ENCODE measurements at places on chromosomes 5 and 9. TPM values are rescaled to one million over a fixed set of nuclear protein-coding genes. Genes with fewer than 3 reads are reported as not detected.

- DNase-seq: no peak
Measured at GRCh38 chr9:113573959-113574352, 110.4 kb downstream of the RGS3 start.

- no peak for DNase-seq
Measured at GRCh38 chr5:178326374-178326715, 93.7 kb upstream of the PHYKPL start.

Gene PKD2L2
- total RNA-seq: not detected

DNA sequence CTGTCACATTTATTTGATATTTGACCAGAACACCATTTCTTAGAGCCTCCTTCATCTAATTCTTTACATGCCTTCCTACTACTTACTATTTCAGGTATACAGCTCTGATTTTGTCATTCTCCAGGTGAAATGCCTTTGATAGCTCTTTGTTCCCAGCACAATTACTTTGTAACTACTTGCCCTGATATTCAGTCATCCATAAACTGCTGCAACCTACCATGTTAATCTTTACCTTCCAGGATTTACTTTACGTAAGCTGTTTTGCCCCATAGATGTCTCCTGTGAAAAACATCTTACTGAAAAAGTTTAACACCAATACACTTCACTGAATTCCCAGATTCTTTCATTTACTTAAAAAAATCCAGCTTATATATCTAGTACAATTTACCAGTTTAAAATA is 443.8 kb upstream of the CYLC2 start:
- DNase-seq: no peak

Gene HMCN2
- 2.3 TPM for total RNA-seq

DNA sequence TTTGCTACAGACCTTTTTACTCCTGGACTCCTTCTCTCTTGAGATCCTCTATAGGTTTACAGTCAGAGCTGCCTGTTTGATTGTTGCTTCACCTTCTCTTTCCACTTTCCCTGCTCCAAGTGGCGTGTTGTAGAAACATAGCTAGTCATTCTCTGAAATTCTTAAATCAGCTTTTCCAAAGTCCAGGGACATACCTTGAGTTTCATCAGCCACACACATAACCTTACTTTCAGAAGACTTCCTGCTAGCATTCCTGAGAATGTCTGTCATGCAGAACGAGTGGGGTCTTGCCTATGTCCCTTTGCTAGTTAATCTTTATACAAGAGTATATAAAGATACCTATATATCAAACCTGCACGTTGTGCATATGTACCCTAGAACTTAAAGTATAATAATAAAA is 230.3 kb upstream of the ZNF462 start:
- DNase-seq: no peak

DNA sequence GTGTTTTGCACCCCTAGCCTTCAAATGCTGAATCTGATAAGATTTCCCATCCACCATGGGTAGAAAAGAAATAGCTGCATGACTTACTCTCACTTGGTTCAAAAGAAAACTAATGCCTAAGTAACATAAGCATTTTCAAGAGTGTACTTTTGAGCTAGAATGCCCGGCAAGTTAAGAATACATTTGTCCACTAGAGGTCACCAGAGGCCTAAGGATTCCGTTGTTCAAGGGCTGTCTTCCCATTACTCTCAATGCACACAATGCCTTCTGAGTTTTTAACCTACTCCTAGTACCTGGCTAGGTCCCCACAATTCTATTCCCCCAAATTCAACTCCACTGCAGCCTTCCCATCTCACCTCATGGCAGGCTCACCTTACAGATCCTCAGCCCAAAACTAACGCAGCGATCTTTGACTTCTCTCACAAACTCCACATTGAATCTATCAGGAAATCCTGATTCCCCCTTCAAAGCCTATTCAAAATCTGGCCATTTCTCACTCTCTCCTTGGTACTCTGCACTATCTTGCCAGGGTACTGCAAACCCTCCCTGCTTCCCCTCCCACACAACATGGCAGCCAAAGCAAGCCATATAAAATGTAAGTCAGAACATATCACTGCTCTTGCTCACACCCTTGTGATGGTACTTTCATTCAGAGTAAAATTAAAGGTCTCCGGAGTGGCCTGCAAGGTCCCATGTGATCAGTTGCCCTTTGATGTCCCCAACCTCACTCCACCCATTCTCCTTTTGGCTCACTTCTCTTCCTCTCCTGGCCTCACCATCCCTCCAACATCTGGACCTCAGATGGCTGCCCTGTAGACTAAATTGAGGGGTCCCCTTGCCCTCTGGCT is 13.4 kb downstream of the OXCT1 start:
- DNase-seq: no peak

Gene SYK
- 6.8 TPM for total RNA-seq

- DNase-seq: no peak
Measured at GRCh38 chr5:12177225-12177624, 273.0 kb upstream of the CTNND2 start.

GRCh38 chr9:6723881-6724420 is 33.8 kb upstream of the KDM4C start:
- DNase-seq: no peak

Gene PCDHB9
- 1.9 TPM for total RNA-seq

Gene MARCHF11
- total RNA-seq: 3.2 TPM

DNA sequence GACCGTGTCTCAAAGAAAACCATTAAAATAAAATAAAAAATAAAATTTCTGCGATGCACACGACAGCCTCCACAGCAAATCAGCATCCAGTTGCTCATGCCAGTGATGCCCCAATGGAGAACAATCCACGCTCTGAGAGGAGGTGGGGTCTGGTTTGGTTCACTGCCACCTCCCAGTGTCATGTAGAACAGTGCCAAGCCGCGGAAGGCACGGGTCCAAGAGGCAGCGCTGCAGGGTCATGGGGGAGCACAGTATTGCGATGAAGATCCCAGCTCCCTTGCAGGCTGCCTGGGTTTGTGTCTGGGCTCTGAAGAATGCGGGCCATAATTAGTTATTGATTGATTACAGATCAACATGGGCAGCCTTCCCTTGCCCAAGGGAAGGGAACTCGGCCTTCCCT is 6.1 kb upstream of the CACFD1 start:
- DNase-seq: no peak

GRCh38 chr5:54689411-54690251 is 172.1 kb downstream of the SNX18 start:
- DNase-seq: no peak

DNA sequence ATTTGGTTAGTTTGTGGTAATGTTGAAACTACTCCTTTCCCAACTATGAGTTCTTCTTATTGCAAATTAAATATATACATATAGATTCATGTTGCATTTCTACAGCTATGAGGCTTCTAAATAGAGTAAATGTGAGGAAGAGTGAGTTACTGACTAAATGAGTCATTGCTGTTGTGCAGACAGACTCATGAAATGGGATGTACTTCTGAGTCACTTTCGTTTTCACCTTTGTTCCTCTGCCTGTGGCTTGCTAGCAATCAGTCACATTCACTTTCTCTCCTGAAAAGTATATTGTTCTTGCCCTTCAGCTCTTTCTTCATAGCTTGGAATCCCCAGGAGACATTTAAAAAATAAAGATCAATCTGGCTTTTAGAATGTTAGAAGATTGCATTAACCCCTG is 295.5 kb upstream of the SMC2 start:
- DNase-seq: no peak

DNA sequence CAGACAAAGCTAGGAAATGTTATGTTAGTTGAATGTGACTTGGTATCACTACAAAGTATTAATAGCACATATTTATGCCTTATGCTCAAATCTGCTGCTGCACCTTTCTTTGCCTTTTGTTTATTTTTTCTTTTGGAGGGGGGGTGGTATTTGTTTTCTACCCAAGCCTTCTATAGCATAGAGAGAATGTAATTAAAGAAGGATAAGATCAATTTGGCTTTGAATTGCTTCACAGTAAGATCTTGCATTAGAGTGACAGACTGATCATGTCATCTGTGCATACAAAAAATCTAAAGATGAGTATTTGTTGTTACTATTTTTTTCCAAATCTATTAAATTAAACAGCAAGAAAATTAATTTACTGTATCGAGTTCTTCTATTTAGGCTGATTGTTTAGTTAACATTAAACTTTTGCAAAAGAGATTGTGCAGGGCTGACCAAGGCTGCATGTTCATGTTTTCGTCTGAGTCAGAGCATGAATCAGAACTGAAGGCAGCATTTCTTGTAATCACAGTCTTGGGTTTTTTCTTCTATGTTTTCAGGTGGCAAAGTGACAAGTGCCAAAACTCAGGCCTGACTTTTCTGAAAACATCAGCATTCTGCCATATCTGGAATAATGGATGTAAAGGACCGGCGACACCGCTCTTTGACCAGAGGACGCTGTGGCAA is 1007.1 kb upstream of the WWC1 start:
- DNase-seq: no peak

Gene INSL6
- not detected for total RNA-seq

DNA sequence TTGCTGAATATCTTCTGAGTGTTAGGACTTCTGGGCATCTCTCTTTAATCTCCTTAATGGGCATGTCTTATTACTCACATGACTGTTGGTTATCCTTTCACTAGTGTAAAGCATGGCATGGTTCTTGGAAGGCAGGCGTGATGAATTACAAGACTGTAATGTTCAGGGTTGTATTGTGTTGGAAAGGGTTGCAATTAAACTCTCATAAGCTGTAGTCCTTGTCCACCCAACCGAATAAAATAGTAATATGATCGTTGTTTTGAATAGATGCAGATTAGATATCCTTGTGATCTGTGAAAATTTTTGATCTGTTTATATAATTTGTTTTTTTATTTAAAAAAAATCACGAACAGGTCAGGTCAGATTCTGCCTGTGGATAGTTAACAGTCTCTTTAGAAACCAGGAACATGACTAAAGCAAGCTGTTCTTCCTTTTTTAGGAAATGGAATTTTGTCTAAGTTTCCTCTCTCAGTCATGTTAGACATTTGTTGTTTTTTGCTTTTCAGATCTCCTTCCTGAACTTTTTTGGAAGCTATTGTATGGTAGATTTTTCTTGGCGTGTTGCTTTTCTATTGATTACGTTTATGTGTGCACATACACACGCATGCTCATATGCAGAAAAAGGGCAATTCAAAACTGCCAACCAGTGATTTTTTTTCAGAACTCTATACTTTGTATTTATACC is 121.8 kb downstream of the ARHGEF28 start:
- no peak for DNase-seq

GRCh38 chr5:136769900-136770684 is 404.7 kb upstream of the TRPC7 start:
- DNase-seq: peak; percentile 55

DNA sequence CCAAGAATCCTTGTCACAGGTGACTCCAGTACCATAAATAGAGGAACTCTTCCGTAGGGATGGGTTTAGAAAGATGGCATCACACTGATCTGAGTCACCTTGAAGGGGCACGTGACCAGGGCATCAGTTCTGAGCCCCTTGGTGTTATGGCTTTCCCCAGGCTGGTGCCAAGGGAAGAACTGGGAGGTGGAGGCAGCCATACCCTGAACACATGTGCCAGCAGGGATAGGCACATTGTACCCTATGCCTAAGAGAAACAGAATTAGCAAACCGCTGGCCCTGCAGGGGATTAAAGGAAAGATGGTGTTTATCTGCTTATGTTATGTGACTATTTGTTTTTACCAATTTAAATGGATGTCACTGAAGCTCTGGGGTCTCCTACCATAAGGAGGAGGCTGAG is 196.2 kb downstream of the RGS3 start:
- DNase-seq: no peak

GRCh38 chr9:33136721-33137670 is 30.1 kb downstream of the B4GALT1 start:
- DNase-seq: no peak

GRCh38 chr9:122949696-122950095 is 8.9 kb downstream of the RABGAP1 start:
- no peak for DNase-seq

Gene FRRS1L
- 3.9 TPM for total RNA-seq

DNA sequence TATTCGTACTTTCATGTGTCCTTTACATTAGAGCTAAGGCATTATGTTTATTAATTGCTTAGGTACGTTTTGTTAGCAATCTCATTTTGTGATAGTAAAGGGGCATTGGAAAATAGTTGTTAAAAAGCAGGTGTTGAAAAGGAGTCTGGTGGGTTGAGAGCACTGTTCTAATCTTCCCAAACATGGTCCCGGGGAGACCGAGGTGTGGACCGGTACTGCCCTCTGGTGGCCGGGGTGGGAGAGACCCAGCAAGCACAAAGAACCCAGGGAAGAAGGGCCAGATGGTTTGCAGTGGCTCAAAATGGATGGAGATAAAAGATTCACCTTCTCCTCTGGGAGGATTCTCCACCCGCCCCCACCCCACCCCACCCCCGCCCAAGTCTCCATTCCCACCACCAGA is 26.1 kb downstream of the IDNK start:
- peak; percentile 86 for DNase-seq

DNA sequence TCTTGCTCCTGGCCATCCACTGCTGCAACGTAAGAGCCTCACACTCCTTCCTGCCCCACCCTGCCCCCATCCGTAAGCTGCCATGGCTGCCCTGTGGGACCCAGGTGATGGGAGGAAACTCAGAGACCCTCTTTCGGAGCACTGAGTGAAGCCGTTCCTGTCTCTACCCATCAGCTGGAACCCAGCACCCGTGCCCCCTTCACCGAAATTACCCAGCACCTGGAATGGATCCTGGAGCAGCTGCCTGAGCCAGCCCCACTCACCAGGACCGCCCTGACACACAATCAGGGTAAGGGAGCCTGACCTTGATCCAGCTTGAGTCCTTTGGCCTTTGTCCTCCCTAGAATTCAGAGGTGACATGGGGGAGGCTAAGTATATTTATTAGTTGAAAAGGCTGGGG is 3.2 kb downstream of the TESK1 start:
- peak; percentile 22 for DNase-seq

GRCh38 chr5:140575309-140575708 is 10.7 kb downstream of the SLC35A4 start:
- peak; percentile 78 for DNase-seq
